ENCODE measurements at places on chromosomes 16 and 17.

GRCh38 chr17:8855477-8856204 is 11.8 kb downstream of the PIK3R6 start:
- no peak for DNase-seq

DNA sequence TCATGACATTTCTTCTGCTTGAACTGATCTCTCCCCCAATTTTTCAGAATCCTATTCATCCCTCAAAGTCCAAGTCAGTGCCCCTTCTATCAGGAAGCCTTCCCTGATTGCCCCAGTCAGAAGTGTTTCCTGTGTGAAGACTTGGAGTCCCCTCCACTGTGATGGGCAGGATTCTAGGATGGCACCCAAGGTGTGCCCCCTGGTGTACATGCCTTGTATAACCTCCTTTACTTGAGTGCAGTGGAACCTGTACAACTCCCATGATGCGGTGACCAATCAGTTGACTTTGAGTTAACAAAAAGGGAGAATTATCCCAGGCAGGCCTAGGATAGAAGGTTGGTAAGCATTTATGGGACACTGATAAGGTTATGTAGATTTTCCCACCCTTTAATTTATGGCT is 23.4 kb downstream of the MYH13 start:
- no peak for DNase-seq

DNA sequence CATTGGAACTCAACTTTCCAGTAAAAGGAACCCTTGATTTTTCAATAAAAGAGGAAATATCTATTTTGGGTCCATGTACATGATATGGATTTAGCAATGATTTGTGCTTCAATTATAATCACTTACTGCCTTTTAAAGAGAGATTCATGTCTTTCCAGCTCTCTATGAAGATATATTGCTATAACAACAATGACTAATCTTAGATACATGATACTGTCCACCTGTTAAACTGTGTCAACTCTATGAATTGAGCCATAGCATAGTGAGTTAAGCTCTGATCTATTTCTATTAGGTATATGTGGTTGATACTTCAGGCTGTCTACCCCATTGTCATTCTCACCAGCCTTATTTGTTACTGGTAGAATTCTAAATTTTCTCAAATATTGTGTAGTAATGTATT is 15.0 kb upstream of the MPHOSPH6 start:
- DNase-seq = no peak

DNA sequence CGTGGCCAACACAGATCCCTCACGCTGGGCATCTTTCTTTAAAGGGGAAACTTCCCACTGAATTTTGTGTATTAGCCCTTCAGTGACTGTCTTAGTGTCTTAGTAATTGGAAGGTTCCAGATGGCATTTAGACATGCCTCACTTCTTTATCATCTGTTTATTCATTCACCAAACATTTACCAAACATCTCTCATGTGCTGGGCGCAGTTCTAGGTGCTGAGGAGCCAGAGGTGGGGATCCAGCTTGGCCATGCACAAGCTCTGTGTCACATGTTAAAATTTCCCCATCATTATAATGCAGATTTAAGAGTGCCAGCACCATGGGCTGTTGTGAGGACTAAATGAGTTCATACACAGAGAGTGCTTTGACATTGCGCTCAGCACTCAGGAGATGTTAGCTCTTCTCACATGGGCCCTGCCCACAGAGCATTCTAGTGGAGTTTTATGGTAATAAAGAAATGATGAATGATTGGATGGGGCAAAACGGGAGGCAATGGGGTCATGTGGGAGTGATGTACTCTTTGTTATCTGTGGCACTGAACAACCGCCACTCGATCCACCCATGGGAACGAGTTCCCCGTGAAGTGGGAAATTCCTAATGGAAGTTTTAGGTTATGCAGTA is 119.7 kb downstream of the SNX29 start:
- DNase-seq = no peak

DNA sequence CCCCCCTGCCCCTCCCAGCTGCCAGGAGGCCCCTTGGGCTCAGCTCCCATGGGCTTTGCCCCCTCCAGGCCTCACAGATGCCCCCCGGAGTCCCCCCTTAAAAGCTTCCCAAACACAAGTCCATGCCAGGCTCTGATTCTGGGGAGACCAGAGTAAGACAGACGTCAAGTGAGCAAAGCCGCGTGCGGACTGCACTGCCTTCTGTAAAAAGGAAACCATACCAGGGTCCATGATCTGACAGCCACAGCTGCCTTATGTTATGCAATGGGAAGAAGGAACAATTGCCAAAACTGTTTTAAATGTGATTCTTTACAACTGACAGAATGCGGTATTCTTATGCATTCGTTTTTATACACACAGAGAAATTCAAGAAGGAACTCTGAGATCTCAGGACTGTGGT is 17.9 kb upstream of the HEXD start:
- no peak for DNase-seq

- no peak for DNase-seq
Observed at GRCh38 chr16:86761111-86762031, 183.0 kb downstream of the FOXL1 start.

DNA sequence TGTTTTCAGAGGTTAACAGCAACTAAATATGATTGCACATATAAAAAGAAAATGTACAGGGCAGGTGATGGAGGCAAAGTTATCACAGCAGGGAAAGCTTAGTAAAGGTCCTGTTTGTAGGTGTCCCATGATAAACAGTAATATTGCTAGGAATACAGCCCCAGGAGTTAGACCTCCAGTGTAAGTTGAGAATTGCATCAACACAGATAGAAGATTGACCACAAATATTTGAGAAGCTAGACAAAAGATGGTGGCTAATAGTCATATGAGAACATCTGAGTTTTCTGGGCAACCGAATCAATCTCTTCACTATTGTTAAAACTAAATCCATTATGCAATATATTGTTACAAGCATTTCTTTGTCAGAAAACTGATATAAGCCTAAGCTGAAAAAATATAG is 152.6 kb downstream of the CDH11 start:
- DNase-seq = no peak

DNA sequence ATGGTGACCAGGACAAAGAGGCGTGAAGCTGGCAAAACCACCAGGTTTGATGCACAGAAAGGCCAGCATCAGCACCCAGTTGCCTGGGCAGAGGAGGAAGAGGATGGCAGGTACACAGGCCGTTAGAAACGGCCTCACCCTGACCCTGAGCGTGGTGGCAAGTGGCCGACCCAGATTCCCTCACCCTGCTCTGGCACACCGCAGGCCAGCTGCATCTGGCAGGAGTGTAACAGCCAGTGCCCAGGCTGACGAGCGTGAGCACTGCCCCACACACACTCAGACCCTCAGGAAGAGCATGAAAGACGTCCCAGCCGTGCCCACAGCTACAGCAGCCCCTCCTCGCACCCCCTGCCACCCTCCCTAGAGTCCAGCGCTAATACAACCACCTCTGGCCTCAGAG is 82.0 kb downstream of the ANKRD11 start:
- DNase-seq = no peak

DNA sequence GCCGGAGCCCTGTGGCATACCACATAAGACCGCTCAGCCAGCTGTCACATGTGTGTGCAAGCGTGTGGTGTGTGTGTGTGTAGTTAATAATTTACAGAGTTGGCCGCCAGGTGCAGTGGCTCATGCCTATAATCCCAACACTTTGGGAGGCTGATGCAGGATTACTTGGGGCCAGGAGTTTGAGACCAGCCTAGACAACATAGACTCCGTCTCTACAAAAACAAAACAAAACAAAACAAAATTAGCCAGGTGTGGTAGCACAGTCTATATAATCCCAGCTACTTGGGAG is 20.4 kb downstream of the SOCS1 start:
- no peak for DNase-seq

GRCh38 chr17:42155614-42156045 is 841 bp upstream of the RAB5C start:
- DNase-seq = no peak

- DNase-seq = no peak
Observed at GRCh38 chr16:30744183-30744582, 4.0 kb upstream of the PHKG2 start.

DNA sequence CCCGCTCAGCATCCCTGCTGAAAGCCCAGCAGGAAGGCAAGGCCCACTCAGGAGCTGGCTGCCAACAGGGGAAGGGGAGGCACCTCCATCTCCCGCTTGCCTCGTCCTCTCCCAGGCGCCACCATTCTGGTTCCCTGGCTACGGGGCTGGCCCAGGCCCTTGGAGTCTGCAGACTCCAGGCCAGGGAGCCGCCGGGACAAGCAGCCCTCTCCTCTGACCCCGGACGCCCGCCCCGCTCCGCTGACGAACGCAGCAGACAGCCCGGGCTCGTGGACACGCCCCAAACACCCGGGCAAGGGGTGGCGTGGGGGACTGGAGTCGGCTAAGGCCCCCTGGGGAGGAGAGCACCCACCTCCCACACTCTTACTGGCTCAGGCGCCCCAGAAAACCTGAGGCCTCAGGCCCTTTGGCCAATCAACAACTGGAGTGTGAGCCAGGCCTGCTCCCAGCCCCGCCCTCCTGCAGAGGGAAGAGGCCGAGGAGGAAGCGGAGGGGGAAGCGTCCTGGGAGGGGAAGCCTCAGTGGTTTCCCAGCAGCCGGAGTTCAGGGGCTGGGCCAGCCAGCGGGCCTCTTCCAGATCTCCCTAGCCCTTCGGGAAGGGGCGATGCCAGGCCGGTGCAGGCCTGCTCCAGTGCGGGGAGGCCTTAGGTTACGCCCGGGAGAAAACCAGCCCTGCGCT is 4.2 kb downstream of the MNT start:
- peak; percentile 28 for DNase-seq

DNA sequence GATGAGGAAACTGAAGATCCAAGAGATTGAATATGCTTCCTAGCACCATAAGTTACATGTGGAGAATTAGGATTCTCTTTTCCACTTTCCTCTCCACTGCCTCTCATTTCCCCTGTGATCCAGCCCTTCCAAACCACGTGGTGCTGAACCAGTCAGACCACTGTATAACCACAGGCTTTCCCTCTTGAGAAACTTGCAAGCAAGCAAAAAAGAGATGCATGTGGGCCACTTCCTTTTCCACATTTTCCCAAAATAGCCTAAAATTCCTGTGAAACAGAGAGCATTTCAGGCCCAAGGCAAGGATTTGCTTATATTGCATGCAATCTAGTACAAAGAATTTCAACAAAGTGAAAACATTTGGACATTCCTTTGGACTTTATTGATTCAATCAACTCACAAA is 59.3 kb upstream of the KSR1 start:
- no peak for DNase-seq

GRCh38 chr16:8866118-8866883 is 2.5 kb downstream of the CARHSP1 start:
- peak; percentile 60 for DNase-seq

- no peak for DNase-seq
Observed at GRCh38 chr16:25051406-25052150, 36.4 kb upstream of the ARHGAP17 start.

DNA sequence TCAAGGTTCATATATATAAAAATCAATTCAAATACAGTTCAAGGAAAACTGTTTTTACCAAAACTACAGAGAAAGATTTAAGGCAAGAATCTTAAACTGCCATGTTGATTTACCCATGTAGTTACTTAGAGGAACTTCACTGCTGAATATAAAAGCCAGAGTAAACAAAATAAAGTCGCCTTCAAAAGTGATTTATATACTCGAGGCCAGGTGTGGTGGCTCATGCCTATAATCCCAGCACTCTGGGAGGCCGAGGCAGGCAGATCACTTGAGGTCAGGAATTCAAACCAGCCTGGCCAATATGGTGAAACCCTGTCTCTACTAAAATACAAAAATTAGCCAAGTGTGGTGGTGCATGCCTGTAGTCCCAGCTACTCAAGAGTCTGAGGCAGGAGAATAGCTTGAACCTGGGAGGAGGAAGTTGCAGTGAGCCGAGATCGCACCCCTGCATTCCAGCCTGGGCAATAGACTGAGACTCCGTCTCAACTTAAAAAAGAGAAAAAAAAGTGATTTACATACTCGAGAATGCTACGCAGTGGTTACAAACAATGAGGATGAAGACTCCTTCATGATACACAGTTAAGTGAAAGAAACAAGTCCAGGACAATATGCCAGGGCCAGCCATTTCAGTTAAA is 54.1 kb upstream of the CNEP1R1 start:
- DNase-seq = no peak

DNA sequence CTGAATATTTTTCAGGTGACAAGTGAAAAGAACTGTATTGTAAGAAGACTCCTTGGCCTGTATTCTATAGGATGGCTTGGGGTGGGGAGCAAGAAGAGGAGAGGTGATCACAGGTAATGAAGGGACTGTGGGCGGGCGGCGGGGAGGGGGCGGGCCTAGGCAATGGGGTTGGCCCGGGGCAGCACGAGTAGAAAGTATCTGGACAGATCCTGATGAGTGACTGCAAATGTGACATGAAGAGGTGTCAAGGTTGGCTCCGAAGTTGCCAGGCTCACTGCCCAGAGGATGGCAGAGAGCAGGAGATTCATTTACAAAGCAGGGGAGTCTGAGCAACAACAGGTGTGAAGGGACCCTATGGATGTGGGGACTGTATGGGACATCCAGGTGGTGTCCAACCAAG is 10.8 kb upstream of the G6PC1 start:
- no peak for DNase-seq

- no peak for DNase-seq
Observed at GRCh38 chr17:21297026-21297520, 12.6 kb downstream of the MAP2K3 start.

- no peak for DNase-seq
Observed at GRCh38 chr16:78972006-78972405, 628.5 kb downstream of the MAF start.

DNA sequence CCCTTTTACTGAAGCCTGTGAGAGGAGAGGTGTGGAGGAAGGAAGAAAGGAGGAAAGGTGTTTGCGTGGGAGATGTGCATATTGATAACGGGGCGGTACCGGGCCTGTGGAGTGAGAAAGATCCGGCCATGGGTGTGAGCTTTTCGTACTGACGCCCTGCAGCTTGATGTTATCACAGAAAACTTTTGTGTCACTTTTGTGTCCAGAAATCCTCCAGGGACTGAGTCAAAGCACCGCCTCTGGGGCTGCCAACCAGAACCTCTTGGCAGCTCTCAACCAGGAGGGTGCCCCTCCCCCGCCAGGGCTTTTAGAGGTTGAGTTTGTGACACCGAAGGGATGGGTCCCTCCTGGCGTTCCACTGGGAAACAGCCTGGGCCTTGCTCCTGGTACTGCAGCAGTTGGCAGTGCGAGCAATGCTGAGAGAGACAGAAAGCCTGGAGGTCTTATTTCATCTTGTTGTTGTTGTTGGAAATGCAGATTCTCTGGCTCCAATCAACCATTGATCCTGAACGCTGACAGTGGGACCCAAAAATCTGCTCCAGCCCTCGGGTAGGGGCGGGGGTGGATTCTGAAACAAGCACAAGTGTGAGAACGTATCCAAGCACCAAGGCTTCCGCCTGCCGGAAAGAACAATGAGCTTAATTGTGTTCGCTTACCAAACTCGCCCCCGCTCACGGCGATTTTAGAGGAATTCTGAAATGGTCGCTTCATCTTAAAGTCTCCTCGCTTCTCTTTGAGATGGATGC is 65.0 kb downstream of the CRISPLD2 start:
- peak; percentile 21 for DNase-seq

DNA sequence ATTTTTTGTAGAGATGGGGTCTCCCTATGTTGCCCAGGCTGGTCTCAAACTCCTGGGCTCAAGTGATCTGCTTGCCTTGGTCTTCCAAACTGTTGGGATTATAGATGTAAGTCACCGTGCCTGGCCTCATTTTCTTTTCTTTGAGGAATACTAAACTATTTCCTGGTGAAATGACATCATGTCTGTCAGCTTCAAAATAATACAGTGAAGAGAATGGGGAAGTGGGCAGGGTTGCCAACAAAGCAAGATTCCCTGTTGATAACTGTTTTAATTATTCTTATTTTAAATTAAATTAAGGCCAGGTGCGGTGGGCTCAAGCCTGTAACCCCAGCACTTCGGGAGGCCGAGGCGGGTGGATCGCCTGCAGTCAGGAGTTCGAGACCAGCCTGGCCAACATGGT is 21.1 kb downstream of the PIPOX start:
- no peak for DNase-seq

- DNase-seq = no peak
Observed at GRCh38 chr16:69057400-69058378, 47.8 kb upstream of the HAS3 start.

All from hypothalamus (tissue), 51 donors.